ENCODE measurements at places on chromosomes 7 and 10.

- DNase-seq = no peak
Observed at GRCh38 chr7:34165927-34166550, 260.7 kb downstream of the BMPER start.

GRCh38 chr10:60323162-60323561, 66.5 kb downstream of the ANK3 start:
- DNase-seq = no peak

GRCh38 chr10:69516316-69516715, 56.9 kb downstream of the NEUROG3 start:
- no peak for DNase-seq

GRCh38 chr7:20307119-20307518, 23.6 kb upstream of the ITGB8 start:
- no peak for DNase-seq

GRCh38 chr7:11612737-11613136, 219.3 kb downstream of the THSD7A start:
- DNase-seq = no peak

- no peak for DNase-seq
Observed at GRCh38 chr10:1434202-1434601, 303.1 kb downstream of the ADARB2 start.

GRCh38 chr7:158273138-158273651, 314.4 kb downstream of the PTPRN2 start:
- DNase-seq = no peak

- no peak for DNase-seq
Observed at GRCh38 chr7:28102797-28103196, 77.8 kb downstream of the JAZF1 start.

GRCh38 chr7:49564379-49564714, 209.1 kb upstream of the VWC2 start:
- DNase-seq = no peak

DNA sequence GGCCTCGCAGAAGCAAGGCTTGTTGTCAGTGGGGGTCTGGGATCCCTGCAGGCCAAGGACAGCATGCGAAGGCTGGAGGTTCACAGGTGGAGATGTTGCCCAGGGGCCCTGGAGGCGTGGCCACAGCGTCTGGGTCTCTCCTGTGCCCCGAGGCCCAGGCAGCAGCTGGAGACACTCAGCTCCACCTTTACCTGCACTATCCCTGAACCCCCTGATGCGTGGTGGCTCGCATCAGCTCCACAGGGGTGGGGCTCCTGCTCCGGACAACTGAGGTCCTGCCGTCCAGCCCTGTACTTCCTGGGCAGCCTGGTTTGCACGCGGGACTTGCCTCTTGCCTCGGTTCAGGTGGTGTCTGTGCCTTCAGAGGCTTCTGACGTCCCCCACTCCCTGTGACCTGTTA, 54.6 kb upstream of the ZNF32 start:
- DNase-seq = no peak

- no peak for DNase-seq
Observed at GRCh38 chr7:112757337-112757736, 32.9 kb downstream of the TMEM168 start.

DNA sequence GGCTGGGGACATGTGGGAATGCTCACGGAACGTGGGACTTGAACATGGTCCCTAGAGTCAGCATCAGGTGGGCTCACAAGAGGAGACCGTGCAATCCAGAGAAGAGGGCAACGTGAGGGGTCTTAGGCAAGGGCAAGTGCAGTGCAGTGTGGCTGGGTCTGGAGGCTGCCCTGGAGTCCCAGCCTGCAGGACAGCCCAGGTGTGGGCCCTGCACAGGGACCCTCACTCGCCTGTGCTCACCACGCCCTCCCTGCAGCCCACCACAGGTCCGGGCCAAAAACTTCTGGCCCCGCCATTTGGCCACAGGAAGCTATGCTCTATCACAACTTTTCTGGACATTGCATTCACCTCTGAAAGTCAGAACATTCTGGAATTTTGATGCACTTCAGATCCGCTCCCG, 133.5 kb downstream of the PAXIP1 start:
- no peak for DNase-seq

DNA sequence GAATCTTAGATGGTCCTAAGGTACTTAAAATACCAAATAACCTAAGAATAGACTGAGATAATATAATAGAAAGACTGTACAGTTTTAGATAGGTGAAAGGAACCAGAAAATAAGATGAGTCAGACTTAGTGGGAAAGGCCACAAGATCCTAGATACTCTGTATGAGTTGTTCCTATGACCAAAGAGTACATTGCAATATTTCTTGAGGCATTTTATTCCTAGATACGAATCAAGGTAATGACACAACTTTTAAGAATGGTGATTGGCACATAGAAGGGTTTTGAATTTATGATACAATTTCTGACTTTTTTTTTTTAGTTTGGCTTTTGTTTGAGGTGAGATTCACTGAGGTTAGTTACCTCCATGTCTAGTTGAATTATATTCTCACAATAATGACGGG, 30.2 kb downstream of the MGAM start:
- DNase-seq = no peak

DNA sequence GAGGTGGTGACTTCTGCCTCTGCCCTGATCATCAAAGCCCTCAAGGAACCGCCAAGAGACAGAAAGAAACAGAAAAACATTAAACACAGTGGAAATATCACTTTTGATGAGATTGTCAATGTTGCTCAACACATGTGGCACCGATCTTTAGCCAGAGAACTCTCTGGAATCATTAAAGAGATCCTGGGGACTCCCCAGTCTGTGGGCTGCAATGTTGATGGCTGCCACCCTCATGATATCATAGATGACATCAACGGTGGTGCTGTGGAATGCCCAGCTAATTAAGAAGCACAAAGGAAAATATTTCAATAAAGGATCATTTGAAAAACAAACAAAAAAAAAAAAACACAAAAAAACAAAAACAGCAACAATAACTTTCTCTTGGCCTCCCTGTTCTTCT, 59.5 kb upstream of the TOMM7 start:
- DNase-seq = no peak

DNA sequence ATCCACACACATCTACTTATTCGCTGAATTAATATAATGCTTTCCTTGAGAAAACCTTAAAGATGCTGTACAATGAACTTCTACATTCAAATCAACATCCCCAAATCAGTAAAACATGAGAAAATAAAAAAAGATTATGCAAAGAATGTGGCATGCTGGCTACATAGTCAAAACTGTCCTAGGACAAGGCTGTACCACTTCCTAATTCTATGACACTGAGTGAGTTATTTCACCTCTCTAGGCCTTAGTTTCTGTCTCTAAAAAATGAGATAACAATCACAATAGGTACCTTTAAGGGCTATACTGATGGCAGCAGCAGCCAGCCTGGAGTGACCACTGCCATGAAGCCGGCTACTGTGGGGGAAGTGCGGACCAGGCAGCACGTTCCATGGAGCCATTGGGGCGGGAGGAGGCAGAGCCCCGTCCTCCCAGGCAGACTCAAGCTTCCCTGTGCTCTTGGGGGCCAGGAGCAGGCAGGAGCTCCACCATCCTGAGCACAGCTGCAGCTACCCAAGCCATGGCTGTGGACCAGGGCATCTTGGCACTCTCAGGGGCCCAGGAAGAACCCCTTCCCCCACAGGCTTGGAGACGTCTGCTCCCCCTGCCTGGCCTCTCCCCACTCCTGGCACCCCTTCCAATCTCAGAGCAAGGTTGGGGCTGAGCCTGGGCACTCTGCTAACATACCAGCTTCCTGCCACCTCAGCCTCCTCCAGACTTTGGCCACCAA, 110.2 kb downstream of the ELAPOR2 start:
- no peak for DNase-seq

DNA sequence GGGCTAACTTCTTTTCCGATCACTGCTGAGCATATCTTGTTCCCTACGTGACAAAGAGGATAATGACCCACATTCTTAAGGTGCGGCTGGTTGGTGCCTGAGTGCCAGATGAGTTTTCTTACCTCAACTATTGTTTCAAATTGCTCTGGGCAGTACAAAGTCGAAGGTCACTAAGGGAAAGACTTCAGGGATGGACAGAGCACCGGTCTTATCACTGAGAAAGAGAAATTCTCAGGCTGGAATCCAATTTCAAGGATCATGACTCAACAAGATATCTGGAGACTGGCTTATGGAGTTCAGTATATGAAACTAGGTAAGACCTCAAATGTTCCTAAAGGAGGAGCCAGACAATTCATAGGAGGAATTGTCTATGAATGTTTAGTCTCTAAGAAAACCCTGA, 780.3 kb downstream of the SUGCT start:
- DNase-seq = no peak

DNA sequence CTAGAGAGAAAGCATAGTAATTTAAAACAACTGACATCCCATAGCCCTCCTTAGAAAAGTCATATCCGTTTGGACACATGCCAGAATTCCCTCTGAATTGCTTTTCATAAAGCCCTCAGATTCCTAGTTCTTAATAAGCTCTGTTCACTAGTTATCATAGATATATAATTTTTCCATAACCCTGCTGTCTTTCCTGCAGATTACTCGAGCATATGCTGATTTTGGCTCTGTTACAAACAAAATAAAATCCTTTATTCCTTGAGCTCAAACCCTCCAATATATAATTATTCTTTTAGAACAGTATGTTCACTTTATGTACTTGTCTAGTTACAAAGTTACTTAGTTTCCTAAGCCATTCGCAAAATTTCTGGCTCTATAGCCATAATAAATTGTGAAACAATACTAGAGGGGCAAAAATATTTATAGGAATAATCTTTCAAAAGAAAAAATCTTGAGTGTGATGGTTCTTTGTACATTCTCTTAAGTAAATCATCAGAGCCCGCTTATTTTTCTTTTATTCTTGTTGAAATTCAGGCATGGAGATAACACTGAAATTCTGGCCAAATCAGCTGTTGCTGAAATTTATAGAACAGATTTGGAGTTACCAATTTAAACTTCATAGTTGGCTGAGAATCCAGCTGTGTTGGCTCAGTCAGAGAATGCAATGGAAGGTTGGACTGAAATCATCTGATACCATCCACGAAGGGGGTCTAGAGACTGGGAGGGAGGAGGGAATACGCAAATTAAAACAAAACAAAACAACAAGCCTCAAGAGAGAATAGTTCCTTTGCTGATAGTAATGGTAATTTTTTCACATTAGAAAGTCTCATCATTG, 146.1 kb upstream of the TMEM196 start:
- no peak for DNase-seq

DNA sequence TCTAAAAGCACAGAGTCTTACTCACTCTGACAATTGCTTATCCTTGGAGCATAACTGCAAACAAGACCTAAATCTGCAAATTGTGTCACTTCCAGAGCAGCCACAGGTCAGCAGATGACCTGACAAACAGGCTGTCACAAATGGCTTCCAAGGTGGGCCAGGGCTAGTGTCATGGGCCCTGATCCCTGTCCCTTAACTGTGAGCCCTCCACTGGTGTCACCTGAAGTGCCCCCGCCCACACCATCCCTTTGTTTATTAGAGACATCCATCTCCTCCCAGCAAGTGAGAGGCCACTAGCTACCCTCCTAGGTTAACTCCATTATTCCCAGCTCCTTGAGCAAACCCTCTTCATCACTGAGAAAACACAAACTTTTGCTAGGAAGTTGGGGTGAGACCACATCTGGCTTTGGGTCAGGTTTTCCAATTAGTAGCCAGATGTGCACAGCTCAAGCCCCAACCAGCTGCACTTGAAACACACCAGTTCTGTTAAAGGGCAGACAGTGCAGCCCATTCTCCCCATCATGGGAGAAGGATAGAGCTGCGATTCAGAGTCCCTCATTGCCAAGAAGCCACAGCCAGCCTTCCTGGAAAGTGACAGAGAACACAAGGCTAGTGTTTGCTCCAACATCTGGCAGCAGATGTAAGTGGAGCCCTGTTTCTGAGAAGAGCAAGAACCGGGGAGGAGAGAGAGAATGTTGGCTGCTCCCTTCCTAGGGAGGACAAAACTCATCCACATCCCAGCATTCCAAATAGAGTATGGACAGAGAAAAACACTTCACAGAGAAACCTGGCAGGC, 75.7 kb upstream of the NANOS1 start:
- peak; percentile 32 for DNase-seq

DNA sequence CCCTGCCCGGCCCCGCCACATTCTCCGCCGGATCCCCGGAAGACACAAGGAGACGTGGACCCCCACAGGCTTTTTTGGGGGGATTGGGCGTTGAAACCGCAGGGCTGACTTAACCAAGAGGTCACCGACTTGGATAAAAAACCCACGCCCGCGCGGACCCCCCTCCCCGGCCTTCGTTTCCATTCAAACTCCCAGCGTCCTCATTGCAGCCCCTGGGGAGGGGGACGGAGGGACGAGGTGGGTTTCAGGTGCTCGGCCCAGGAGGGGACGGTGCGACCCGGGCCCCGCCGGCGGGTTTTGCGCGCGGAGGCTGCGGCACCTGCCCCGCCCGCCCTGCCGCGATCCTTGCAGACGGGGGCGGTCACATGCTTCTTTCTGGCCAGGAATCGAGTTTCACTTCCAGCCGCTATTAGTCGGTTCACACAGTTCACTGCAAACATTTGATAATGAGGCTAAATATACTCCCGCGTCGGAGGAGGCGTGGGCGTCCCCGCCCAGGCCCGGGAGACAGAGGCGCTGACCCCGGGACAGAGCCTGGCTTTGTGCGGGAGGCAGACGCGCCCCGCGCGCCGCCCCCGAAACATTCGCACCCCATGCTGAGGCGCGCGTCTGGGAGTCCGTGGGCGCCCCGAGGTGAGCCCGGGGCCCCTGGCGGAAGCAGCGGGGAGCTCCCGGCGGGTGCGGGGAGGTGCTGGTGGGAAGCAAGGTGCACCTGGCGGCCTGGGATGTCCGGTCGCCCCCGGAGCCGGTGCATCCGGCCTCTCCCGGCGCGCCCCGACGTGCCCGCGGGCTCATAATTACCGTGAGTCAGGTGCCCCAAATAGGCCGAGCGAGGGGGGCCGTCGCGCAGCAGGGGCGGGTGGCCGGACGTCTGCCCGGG, 2.7 kb upstream of the PDGFA start:
- DNase-seq = peak; percentile 69

Measured in left lobe of liver (tissue), 2 donors.